ENCODE measurements at places on chromosomes 13 and 19.
A peak's percentile ranks its signal among the peaks of the same experiment; 100 is the strongest.

DNA sequence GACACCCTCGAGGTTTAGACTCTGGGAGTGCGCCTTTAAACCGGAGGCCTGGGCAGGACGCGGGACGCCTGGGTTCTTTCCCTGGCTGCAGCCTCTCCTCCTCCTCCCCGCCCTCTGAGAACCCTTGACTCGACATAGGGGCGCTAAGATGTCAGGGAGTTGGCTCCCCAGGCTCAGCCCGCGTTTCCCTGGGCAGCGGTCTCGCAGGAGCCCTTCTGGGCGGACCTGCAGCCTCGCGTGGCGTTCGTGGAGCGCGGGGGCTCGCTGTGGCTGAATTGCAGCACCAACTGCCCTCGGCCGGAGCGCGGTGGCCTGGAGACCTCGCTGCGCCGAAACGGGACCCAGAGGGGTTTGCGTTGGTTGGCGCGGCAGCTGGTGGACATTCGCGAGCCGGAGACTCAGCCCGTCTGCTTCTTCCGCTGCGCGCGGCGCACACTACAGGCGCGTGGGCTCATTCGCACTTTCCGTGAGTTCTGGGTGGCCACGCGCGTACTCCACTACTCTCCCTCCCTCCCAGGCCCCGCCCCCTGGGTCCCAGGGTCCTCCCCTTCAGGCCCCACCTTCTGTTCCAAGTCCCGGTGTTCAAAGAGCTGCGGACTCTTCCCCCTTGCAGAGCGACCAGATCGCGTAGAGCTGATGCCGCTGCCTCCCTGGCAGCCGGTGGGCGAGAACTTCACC, 1.3 kb downstream of the ICAM5 start:
- DNase-seq = no peak

GRCh38 chr13:73339086-73339485, 280.3 kb downstream of the KLF5 start:
- no peak for DNase-seq

GRCh38 chr13:112880221-112880641, 88.8 kb upstream of the MCF2L start:
- no peak for DNase-seq

- DNase-seq = no peak
These were observed 11.3 kb downstream of the POSTN start for GRCh38 chr13:37587236-37587635.

GRCh38 chr19:7119582-7119981, 50.1 kb downstream of the ZNF557 start:
- no peak for DNase-seq

- no peak for DNase-seq
These were observed at the start of gene SCGB2B2 for GRCh38 chr19:34676697-34677385. Gene SCGB2B2, minus strand, starts transcription at chr19:34677159. Its CDS starts 82,596 bp downstream, at chr19:34594563.

- no peak for DNase-seq
These were observed 17.6 kb downstream of the ZNF791 start for GRCh38 chr19:12628040-12629022.

DNA sequence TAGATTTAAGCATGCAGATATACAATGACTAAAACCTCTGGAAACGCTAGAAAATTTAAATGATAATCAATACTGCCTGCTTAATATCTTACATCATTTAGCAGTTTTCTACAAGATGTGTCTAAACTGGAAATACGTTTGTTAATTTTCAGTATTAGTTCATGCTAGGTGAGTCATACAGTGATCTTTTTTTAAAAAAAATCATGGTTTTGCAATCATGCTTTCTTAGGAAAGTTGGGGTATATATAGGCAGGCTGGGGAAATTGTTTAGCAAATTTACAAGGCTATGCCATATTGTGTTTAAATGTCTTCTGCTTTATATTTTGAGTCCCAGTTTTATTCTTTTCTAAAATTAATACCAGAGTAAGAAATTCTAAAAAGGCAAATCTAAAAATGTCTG, 245.4 kb upstream of the SPRY2 start:
- DNase-seq = no peak

- peak; percentile 39 for DNase-seq
These were observed 41.8 kb upstream of the PNMA8B start for GRCh38 chr19:46537136-46538097.

GRCh38 chr19:52536448-52536800, 9.0 kb downstream of the ZNF808 start:
- peak; percentile 2 for DNase-seq

- DNase-seq = no peak
These were observed 25.1 kb upstream of the MEIS3 start for GRCh38 chr19:47444388-47444821.

- DNase-seq = no peak
These were observed at the start of gene PCDH8 for GRCh38 chr13:52848455-52849195. Gene PCDH8, minus strand, starts transcription at chr13:52848640. Its CDS starts 204 bp downstream, at chr13:52848436.

DNA sequence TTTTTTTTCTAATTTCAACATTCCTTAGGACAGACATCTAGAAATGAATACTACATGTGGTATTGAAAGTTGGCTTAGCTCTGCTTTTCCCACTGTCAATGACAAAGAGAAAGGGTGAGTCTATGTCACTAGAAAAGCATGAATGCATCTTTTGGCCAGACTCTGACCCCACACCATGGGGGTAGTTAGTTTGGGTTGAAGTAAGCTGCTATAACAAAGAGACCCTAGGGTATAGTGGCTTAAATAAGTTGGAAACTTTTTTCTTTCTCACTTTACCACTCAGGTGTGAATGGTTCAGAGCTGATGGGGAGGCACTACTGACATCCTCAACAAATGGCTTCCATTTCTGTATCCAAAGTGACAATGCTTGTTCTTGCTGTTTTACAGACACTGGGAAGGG, 161.5 kb downstream of the DLEU7 start:
- DNase-seq = no peak

DNA sequence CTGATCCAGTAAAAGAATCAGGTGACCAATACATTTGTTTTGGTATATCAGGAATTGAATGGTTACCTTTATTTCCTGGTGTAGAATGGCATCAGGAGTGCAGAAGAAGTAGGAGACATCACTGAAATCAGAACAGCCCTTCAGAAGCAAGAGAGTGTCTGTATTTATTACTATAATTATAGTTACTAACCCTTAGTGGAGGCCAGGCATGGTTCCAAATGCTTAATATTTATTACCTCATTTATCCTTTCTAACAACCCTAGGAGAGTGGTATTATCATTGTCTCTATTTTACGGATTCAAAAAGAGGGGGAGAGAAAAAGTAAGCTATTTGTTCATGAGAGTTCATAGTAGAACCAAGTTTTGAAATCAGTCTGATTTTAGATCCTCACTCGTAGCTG, 1292.9 kb downstream of the PCDH9 start:
- DNase-seq = no peak

- DNase-seq = no peak
These were observed 43.1 kb upstream of the CNMD start for GRCh38 chr13:52782471-52783448.

DNA sequence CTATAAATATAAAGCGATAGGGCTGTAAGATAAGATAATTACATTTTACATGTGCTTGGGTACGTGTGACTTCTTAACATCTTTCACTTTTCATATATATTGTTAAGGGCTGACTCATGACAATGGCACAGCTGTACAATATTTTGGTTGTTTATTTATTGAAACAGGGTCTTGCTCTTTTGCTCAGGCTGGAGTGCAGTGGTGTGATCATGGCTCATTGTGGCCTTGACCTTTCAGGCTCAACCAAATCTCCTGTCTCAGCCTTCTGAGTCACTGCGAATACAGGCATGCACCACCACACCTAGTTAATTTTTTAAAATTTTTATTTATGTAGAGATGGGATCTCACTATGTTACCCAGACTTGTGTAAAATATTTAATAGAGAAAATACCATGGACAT, 2532.4 kb upstream of the PCDH20 start:
- DNase-seq = no peak

- no peak for DNase-seq
These were observed 35.0 kb downstream of the VASP start for GRCh38 chr19:45542234-45542668.

- DNase-seq = no peak
These were observed 79.8 kb upstream of the FLT1 start for GRCh38 chr13:28574617-28575142.

- DNase-seq = no peak
These were observed 5.9 kb upstream of the DIRAS1 start for GRCh38 chr19:2726904-2727639.

DNA sequence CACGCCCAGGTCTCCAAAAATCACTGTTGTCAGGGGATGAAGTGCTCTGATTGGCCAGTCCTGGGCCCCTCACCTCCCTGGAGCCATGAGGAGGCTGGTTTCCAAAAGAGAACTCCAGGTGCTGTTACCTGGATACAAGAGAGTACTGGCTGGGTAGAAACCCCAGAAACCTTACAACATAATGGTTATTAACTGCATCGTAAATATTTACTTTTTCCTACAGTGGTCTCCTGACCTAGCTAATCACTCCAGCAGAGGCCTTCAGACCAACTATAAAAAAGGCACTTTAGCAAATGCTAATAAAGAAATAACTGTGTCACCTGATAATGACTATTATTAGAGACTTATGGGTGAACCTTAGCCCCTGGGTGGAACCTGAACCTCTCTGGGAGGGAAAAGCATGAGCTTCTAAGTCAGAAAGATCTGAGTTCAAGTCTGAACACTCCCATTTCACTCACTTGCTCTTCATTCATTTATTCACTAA, 1.5 kb upstream of the IGSF23 start:
- DNase-seq = no peak

GRCh38 chr13:99800951-99801350, 170.6 kb downstream of the ZIC5 start:
- no peak for DNase-seq

DNA sequence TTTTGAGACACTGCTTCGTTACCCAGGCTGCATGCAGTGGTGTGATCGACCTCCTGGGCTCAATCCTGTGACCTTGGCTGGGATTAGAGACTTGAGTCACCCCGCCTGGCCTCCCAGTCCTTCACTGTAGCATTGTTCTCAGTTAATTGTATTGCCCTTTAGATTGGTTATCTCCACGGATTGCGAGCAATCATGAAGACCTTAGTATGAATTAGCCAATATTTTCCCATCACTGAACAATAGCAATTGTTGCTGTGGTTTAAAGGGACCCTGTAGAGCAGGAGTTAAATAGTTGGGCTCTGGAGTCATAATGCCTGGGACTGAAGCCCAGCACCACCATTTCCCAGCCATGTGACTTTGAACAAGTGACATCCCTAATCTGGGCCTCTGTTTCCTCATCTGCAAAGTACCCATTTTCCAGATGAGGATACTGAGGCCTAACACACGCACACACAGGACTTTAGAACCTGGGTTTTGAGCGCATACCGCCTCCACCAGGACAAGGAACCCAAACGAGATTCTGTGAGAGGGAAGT, 8.4 kb downstream of the PPP1R14A start:
- no peak for DNase-seq

DNA sequence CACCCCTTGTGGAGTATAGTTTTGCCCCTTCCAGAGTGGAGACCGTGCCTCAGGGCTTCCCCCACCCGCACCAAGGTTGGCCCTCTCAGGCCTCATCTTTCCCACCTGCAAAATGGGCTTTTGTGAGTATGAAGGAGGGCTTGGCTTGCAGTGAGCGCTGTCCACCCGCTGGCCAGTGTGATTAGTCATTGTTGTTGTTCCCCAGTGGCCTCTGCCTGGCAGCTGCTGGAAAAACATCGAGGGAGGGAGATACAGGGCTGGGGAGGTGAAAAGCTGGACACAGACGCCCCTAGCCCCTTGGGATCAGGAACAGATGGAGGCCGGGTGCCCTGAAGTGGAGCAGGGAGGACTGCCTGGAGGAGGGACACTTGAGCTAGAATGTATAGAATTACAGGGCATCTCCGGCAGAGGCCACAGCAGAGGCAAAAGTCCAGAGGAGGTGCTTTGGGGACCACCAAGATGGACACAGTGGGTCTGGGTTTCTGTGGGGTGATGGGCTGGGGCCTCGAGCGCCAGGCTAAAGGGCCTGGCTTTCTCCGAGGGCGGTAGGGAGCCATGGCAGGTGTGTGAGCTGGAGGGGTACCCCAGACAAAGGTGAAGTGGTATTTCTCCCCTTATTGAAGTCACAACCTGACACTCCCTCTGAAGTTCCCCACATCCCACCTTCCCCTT, 3.9 kb upstream of the IL12RB1 start:
- no peak for DNase-seq

DNA sequence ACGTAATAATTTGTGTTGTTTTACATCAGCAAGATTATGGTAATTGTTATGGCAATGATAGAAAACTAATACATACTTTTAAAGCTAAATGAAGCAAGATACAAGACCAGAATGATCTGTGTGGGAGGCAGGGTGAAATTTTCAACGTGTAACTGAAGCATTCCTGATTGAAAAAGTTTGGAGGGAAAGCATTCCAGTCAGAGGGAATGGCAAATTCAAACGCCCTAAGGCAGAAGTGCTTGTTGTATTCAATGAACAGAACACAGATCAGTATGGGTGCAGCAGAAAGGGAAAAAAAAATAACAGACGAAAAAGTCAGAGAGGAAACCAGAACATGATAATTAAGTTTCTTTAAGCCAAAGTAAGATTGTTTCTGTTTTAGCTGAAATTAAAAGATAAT, 928.5 kb upstream of the SLITRK1 start:
- DNase-seq = no peak
